Lung microvascular endothelial cell (primary cell): ENCODE measurements at places on chromosomes 2 and 18.

DNA sequence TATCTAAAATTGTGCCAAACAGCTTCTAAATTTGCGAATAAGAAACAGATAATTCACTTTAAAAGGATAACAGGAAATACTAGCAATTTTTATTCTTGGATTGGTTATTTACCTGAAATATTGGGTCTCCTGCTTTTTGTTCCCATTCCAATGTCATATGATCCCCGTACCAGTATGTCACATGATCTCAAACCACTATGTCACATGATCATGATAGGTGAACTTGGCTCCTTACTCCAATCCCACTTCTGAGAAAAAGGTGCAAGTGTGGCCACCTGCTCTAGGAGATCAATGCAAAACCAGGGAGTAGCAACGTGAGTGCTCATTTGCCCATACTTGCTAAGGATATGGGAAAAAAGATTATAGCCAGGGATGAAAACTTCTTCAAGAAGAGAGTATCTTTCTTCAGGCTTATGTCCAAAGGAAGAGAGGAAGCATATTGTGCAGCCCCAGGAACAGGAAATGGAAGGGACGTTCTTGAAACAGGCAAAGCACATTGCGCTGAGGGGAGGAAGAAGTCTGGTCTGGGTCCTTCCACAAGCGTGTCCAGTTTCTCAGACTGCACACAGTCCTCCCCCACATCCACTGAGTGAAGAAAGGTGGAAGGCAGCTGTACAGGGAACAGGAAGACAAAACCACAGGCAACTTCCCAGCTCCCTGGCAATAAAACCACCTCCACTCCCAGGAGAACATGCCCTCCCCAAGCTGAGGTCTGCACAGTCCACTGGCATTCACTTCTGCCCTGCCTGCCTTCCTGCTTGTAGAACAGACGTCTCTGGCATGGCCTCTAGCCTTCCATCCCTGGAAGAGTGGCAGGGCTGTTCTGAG is at the start of gene LYG2:
Gene LYG2 (minus strand): TSS at position 176 of the 828 bp plus-strand sequence. CDS start 1,406 bp downstream, outside the sequence.
- no peak for DNase-seq

- no peak for DNase-seq
These were observed 5.8 kb upstream of the ADCY3 start for GRCh38 chr2:24925815-24926214.

DNA sequence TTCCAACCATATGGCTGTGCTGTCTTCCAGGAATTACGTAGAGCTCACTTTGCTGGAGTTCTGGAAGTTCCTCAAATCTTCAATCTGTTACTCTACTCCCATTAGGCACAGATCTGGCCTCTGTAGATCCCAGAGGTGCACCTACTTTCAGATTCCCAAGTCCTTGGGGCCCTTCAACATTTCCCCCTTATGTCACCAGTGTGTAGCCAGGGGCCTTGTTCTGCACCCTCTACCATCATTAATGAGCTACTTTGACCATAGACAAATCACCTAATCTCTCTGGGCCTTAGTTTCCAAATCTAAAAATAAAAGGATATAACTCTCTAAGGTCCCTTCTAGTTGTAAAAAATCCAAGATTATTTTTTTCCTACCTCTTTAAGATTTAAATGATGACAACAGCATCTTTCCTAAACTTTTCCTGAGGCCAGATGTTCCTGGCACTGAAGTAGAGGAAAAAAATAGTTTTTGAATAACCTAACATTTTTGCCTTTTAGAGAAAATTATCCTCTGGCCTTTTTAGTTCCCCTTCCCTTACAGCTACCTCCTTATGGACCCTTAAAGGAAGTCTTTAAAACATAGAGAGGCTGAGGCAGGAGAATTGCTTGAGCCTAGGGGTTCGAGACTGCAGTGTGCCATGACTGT is 31.0 kb upstream of the WIPF1 start:
- no peak for DNase-seq

DNA sequence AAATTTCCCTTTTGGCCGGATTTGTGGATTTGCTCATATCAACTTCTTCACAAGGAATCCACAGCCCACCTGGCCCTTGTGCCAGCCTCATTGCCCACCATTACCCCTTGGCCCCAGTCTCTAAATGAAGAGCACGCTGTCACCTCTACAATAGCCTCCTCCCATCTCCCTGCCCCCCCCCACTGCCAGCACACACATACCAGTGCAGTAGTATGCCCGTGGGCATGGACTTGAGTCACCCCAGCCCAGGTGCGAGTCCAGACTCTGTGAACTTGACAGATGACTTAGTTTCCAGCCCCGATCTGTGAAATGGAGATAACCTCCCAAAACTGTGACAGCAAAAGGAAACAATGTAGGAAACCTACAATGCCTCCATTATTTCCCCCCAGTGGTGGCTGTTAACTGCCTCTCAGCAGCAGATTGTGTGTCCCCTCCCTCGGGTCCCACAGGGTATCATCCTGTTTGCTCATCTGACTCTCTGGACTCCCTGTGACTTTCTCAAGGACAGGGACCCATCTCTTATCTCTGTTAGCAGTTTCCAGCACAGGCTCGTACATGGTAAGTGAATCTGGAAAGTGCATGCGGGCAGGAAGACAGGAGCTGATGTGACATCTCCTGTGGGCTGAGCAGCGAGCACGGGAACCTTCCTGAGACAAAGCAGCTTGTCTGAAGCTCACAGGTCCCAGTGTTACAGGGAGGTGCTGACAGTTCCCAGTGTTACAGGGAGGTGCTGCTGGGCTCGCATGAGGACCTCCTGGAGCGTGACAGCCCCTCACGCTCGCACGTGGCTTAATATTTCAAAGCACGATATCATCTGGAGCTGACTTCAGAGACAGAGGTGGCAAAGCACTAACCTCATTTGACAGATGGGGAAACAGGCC is 4.2 kb upstream of the TMEM185B start:
- DNase-seq = no peak

DNA sequence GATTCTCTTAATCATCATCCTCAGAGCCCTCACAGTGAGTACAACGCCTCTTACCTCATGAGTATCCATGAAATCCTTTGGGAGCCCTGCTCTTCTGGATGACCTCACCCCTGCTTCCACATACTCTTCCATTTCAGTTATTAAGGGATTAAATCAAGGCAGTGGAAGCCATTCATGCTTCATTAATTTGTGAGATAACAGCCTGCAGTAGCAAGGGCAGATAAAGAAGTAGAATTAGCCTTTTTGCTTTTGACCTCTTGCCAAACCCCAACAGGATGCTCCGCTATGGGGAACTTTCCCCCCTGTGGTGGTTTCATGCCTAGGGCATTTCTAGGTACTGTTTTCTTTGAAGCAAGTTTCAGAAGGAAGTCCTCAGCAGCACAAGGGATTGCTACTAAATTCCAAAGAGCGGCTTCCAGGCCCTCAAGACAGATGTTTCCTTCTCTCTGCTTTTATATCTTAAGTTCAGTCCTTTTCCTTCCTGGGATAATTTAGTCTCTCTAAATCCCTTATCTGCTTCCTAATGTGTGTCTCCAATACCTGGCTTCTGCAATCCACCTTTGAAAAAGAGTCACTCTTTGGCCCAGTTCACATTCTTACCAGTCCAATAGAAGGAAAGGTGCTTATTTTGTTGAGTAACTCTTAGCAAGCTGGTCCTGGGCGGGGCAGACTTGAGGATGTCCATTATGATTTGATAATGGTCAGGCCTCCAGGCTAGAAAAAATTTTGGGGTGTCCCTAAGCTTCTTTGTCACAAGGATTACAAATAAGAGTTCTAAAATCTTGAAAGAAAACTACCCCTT is 76.9 kb downstream of the MYO1B start:
- peak; percentile 35 for DNase-seq

DNA sequence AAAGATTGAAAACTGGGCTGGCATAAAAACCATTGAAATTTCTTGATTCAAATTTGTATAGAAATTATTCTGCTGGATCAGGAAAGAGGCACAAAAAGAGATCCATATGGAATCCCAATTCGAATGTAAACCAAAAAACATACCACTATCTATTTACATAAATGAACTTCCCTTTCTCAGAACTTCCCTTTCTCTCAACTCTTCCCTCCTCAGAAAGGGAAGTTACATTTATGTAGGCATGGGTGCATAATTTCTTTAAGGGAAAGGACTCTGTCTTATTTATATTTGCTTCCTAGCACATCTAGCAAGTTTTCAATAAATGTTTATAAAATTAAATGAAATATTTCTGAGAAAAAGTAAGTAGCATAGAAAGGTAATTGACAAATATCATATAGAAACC is 398.1 kb upstream of the ATP5MC3 start:
- no peak for DNase-seq

DNA sequence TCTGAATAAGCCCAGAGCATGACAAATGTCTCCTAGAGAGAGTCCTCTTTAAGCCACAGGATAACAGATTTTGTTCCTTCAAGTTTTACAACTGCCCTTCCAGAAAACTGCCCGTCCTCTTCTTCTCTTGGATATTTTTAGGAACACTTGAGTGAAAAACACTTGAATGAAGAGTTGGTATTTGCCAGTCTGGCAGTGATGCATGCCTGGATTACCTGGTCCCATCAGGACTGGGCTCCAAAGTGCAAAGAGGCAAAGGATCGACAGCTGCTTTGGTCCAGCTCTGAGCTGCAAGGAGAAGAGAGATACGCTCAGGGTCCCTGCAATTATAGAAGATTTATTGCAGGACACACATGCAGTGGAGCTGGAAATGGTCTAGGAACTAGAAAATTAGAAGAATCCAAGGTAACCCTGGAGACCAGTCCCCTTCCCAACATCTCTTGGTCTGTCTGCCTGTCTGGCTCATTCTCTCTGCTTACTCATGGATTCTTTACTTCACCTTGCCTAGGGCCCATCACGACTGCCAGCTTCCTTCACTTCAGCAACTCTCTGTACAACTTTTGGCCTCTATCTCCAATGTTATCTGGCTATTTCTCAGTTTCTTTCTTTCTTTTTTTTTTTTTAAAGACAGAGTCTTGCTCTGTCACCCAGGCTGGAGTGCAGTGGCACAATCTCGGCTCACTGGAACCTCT is 112.1 kb upstream of the SIX2 start:
- DNase-seq = no peak

- no peak for DNase-seq
These were observed 43.4 kb downstream of the MC4R start for GRCh38 chr18:60329131-60329530.

GRCh38 chr2:16649353-16650286 is 16.0 kb downstream of the CYRIA start:
- no peak for DNase-seq

DNA sequence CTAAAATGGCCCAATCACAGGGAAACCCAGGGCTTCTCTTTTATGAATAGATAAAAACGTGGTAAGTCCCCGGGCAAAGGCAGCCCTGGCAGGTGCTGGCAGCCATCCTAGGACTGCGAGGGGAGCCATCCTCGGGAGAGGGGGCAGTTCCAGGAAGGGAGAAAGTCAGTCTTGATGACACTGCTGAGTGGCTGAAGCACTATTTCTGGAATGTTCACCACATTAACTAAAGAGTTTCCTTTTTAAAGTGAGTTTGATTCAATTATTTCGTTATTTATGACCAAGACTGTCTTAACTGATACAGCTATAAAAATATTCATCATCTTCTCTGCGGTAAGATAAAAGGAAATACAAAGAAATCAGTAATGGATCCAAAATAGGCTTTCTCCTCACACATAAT is 20.4 kb downstream of the TTR start:
- DNase-seq = no peak

DNA sequence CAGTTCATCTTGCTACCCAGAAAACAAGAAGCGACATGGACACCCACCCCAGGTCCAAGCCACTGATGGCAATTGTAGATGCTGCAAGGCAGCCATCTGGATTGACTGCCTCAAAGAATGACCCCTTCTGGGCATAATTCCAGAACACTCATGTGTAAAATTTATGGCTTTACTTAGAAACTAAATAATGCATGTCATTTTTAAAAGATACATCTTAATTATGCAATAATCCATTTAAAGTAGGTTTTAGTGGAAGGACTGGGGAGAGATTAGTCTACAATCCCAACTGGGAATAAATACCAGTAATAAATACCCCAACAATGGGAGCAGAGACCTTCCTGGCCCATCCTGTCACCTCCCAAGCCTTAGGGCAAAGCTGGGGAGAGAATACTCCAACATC is 247.7 kb downstream of the SS18 start:
- no peak for DNase-seq

DNA sequence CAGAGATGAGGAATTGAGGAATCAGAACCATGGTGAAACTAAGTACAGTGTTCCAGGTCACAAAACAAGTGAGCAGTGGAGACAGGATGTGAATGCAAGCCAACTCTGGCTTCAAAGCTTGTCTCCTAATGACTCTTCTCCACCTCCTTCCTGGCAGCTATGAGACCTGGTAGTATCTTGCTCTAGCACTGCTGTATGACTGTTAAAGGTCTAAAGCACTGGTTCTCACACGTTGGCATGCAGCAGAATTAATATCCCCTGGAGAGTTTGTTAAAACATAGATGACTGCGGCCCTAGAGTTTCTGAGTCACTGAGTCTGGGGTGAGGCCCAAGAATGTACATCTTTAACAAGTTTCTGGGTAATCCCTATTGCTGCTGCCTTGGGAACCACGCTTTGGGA is 63.3 kb downstream of the SUCLG1 start:
- DNase-seq = no peak

DNA sequence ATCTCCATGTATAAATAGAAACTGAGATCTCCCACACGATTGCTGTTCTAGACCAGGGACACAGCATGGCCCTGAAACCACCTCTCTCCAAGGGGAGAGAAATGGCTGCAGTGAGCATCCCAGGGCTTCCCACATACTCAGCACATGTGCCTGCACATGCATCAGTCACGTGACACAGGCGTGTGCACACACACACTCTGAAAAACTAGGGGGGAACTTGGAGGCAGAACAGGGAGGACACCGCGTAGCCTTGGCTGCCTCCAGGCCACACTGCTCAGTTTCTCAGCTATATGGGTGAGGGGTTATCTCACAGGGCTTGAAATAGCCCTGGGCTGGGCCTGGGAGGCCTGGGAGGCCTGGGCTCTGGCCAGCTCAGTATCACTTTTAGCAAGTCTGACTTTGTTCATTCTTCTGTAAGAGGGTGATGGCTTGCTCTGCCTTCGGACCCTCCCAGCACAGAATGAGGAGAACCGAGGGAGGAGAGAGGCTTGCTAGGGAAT is 66.9 kb downstream of the EMX1 start:
- DNase-seq = no peak

- peak; percentile 50 for DNase-seq
These were observed 284.7 kb upstream of the VWC2L start for GRCh38 chr2:214126135-214126534.

DNA sequence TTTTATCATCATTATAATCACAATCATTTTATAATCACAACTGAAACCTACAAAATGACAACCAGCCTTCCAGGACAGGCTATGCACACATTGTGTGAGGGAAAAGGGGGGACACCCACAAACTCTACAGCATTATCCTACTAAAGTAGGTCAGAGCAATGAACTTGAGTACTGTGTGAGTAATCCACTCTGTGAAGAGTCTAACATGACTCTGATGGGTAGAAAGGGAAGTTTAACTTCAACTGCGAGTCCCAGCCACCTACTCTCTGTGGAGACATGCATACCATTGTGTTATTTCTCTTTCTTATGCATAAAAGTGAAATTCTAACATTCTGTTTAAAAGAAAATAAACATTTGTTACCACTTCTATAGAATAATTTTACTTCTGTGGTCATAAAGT is 177.9 kb downstream of the ZNF516 start:
- no peak for DNase-seq

GRCh38 chr2:134259571-134259970 is 5.7 kb downstream of the MGAT5 start:
- peak; percentile 76 for DNase-seq

GRCh38 chr2:226023383-226023782 is 623.9 kb downstream of the NYAP2 start:
- DNase-seq = no peak
